Stimulated activated CD4-positive, alpha-beta T cell treated with anti-CD3 and anti-CD28 coated beads, Interleukin-15, amount 100 ng/mL, for 1 hour (primary cell): ENCODE measurements at places on chromosomes 6 and 20.

DNA sequence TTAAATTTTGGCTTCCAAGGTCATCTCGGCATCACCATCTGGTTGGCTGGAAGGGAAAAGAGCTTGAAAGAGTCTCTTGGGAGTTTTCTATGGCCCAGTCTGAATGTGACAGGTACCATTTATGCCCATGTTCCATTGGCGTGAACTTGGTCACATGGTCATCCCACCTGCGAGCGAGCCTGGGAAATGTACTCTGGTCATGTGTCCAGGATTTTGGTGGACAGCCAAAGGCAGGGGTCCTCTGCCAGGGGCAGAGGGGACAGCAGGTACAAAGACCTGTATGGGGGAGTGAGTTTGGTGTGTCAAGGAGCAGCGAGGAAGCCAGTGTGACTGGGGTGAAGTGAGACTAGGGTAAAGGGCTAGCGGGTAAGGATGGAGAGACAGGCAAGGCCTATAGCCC is 112.6 kb downstream of the CDC5L start:
- DNase-seq, result no peak

DNA sequence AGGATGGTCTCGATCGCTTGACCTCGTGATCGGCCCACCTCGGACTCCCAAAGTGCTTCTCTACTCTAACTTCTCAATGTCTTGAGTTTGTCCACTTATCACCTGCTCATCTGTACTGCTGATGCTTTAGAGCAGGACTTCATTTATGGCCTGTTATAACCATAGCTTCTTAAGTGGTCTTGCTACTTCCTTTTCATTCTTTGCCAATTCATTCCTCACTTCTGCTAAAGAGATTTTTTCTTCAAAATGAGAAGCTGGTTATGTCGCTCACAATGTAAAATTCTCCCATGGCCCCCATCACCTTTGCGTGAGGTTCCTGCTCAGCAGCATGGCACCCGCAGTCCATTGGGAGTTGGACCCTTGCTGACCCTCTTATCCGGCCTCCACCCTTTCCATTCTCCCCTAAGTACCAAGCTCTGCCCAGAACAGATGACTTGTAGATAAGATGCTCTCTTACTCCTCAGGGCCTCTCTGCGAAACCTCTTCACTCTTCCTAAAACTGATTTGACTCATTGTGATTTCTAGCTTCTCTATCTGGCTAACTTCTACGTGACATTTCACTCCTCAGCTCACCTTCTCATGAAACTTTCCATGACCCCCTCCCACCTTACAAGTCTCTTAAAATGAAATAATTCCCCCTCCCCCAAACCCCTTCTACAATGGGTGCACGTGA is 13.9 kb upstream of the CD164 start:
- no peak for DNase-seq

- DNase-seq, result no peak
These were observed 65.0 kb upstream of the EEF1A1 start for GRCh38 chr6:73585566-73586415.

DNA sequence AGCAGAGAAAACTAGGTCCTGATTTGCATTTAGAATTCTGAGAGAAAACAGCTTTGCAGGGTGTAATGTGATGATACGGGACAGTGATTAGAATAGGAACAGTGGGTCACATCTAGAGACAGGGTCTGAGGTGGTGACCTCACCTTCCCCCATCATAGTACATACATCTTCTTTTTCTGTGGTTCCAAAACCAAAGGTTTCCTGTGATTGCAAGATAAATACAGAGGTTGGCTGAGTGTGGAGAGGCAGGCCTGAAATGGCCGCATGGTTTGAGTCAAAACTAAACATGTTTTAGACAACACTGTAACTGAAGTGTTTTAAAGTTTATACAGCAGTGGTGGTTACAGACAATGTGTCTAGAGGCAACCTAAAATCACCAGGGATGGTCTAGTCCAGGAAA is 10.4 kb upstream of the NT5DC1 start:
- DNase-seq, result no peak

GRCh38 chr6:155079985-155080452 is 84.9 kb downstream of the TIAM2 start:
- no peak for DNase-seq

DNA sequence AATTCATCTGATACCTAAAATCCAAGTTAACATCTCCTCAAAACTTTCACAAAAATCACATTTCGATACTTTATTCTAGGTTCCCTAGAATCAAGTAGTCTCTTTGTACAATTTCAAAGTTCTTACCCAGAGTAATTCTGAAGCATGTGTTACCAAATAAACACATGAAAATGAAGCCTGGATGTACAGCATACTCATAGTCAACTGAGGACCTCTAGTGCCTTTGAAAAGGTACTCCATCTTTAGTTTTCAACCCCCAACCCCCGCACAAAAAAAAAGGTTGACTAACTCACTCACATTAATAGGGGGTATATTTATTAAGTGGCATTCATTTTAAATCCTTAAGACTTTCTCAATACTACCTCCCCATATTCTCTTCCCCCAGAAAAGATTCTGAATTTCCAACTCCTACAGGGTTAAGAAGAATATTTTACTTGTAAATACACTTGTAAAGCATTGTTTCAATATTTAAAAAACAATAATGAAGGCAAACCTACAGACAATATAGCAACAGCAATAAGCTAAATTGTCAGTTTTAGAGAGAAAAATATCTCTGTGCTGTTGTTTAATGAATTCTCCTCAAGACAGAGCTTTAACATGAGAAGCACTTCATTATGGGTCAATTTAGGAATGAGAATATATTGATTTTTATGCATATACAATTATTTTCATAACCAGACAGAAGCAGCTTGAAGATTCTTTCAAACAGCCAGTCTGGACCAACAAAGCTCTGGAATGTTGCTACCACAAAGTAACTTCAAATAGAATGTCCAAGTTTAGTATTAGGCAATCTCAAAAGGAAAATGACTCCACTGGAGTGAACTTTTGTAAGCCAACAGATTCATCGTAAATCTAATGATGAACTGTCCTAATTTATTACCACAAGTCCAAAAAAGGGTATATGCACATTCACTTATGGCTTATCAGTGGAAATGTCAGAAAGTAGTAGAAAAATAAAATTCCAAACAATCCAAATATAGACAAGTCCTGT is 3.3 kb downstream of the PLN start:
- no peak for DNase-seq

GRCh38 chr6:30790724-30791383 is 46.5 kb upstream of the IER3 start:
- no peak for DNase-seq

DNA sequence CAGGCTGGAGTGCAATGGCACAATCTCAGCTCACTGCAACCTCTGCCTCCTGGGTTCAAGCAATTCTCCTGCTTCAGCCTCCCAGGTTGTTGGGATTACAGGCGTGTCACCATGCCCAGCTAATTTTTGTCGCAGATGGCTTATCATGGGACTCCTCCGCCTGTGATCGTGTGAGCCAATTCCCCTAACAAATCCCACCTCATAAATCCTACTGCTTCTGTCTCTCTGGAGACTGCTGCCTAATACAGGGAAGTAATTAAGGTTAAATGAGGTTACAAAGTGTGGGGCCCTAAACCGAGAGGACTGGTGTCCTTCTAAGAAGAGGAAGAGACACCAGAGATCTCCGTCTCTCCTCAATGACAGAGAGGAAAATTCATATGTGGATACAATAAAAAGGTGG is 52.0 kb downstream of the TRPC4AP start:
- DNase-seq, result no peak

- no peak for DNase-seq
These were observed 183.7 kb downstream of the MBOAT1 start for GRCh38 chr6:20028562-20028961.

DNA sequence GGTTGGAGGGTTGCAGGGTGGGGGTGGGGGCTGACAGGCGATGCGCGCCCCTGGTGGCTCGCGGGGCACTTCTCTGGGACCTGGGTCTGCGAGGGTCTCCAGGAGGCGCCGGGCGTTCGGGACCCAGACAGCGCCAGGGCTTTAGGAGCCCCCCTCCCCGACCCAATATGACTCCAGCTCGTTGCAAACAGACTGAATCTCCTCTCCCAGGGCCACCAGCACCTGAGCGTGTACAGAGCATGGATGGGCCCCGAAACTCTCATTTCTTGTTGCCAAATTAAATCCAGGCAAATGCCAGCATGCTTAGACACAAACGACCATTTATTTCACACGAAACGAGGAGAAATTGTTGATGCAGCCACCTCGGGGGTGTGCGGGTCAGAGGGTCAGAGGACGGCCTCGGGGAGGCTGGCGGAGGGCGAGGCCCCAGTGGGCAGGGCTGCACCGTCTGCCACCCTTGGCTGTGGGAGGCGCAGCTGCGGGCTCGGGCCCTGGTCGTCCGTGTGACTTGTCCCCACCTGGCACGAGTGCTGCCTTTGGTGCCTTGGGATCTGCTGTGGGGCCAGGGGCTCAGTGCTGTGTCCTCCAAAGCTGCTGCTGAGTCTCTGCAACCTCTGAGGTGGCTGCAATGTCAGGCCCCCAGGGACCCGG is 20.9 kb upstream of the GATA5 start:
- no peak for DNase-seq

DNA sequence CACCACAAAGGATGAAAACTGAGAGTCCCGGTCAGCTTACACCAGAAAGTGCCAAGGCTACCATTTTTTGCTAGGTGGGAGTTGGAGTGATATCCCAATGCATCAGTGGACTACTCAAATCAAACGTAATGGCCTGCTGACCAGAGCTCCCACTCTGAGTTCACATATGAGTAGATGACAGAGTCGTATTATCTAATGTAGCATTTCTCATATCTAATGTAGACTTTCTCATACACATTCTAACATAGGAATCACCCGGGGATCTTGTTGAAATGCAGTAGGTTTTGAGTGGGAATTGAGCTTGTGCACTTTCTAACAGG is 38.4 kb upstream of the FUCA2 start:
- DNase-seq, result no peak

DNA sequence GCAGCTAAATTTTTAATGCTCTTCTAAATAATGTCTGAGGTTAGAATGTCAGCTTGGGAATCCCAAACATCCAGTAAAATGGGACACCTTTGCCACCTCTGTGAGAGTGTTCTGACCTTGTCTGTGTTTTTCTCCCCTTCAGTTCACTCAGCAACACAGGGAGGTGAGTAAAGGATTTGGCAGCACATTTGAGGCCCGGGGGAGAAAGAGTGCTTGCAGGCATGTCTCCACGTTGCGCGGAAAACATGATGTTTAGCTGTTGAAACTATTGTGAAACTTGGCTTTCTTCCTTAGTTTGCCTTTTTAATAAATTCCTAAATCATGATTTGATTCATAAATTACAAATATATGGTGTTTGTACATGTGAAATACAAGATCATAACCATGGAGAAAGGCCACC is 707.8 kb upstream of the FLRT3 start:
- DNase-seq, result no peak

DNA sequence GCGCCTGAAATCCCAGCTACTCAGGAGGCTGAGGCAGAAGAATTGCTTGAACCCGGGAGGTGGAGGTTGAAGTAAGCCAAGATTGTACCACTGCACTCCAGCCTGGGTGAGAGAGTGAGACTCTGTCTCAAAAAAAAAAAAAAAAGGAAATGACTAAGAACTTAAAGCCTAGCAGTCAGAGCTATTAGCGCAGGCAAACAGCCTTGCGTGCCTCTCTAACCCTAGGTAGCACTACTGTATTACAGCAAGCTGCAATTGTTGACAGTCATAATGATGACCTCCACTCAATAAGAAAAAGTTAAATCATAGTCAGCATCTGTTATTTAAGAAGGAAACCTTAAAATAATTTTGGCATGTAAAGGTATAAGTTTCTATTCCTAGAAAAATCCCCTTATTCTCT is 14.4 kb downstream of the GSS start:
- no peak for DNase-seq

DNA sequence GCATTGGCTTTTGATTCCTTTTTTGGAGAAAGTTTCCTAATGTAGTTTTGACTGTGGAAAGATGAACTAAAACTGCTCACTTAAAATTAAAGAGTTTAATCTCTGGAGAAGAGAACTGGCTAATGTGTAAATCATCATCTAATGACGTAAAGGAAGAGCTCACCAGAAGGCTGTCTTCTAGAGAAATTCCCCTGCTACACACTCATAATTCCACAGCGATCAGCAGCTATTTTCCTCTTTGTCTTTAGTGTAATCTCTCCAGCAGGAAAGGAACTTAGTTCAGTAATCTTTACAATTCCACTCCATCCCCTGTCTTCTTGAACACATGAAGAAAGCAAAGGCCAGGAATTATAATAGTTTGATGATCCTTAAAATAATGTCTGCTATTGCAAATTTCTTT is 15.8 kb downstream of the SPTLC3 start:
- DNase-seq, result no peak

GRCh38 chr20:32569380-32570305 is 15.5 kb downstream of the NOL4L start:
- no peak for DNase-seq

GRCh38 chr6:111242452-111242851 is 155.1 kb downstream of the SLC16A10 start:
- no peak for DNase-seq

GRCh38 chr6:51112731-51113130 is 294.1 kb downstream of the TFAP2B start:
- no peak for DNase-seq

GRCh38 chr6:112033791-112034615 is 19.9 kb upstream of the CCN6 start:
- no peak for DNase-seq

GRCh38 chr6:111846066-111846465 is 27.2 kb downstream of the FYN start:
- DNase-seq, result no peak

DNA sequence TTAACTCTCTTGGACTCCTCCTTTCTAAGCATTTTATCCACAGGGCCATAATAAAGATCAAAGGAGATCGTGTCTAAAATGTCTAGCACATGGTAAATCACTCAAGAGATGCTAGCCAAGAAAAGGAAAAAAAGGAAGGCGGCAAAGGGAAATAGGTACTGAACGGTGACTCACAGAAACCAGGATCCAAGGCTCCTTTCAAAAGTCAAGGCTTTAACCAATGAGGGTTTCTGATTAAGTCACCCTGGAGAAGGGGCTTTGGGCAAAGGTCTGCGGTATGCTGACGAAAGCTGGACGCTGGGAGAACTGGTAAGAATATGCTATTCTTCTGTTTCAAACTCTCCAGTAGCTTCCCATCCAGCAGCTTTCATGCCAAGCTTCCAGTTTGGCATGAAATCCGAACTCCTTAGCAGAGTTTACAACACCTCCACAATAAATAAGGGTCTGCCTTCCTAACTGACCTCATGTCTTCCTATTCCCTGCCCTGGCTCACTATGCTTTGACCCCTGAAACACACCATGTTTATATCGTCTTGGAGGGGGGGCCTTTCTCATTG is 1.0 kb downstream of the TOMM34 start:
- no peak for DNase-seq

GRCh38 chr6:4740032-4740431 is 36.2 kb upstream of the CDYL start:
- DNase-seq, result no peak
